HEK293T (cell line): ENCODE measurements at places on chromosomes 2 and 18.

DNA sequence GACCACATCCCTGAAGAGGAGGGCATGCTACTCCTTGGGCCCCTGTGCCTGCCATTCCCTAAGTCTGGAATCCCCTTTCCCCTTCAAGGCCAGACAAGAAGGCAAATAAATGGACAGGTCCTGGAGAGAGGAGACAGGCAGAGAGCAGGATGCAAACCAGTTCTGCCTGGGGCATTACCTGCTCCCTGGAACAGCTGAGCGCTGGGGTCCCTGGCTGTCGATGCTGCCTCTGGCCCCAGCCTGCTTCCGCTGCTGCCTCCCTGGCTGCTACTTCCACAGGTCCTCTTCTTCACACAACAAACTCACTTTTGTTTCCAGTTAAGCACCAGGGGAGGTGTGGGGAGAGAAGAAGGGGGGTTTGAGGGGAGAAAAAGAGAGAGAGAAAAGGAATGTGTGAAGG lies 53.1 kb downstream of the SLC4A5 start:
- no peak for DNase-seq

GRCh38 chr2:46010925-46011490 lies 286.2 kb upstream of the EPAS1 start:
- peak; percentile 23 for DNase-seq

DNA sequence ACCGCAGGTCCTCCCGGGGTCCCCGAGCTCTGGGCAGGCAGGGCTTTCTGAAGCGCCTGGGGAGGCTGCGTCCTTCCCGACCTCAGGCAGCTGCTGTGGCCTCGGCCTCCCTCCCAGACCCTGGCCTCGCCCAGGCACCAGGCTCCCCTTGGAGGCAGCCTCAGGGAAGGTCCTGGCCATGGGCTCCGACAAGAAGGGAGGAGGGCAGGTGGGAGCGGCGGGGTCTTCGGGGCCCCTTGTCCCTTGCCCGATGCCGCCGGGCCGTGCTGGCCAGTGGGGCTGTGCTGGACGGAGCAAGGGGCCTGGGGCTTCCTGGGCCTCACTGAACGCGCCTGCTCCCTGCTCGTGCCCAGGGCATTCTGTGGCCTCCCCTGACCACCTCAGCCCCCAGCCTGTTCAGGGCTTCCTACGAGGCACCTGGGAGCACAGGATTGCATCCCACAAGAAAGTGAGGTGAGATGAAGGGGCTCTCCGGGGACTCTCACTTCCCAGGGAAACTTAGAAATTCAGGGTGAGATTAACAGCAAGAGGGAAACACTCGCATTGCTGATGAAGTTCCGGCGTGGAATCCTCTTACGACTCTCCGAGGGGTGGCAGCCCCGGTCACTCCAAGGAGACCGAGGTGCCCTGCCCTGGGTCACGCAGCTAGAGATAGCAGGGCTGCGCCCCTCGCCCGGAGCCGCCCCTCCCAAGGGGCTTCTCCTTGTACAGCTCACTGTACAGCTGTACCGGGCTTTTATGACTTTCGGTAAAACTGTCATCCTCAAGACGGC lies 778 bp downstream of the MFSD2B start:
- no peak for DNase-seq

- no peak for DNase-seq
Measured at GRCh38 chr2:54228945-54229344, 27.1 kb downstream of the TSPYL6 start.

DNA sequence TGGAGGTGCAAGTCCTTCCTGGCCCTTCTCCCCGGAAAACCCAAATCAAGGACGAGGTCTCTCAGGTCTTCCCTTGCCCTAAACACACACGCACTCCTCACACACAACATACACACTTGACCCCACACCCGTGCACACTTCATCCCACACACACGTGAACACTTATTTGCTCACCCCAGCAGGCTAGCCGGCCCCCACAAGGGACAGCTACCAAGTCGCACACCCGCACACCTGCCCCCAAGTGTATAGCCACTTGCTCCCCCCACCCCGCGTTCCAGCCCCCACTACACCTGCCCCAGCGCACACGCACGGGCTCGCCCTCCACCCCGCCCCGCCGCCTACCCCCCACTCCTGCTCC lies 359 bp downstream of the TGFBRAP1 start:
- DNase-seq: no peak

- DNase-seq: no peak
Measured at GRCh38 chr2:219381448-219381847, 6.3 kb downstream of the DNPEP start.

DNA sequence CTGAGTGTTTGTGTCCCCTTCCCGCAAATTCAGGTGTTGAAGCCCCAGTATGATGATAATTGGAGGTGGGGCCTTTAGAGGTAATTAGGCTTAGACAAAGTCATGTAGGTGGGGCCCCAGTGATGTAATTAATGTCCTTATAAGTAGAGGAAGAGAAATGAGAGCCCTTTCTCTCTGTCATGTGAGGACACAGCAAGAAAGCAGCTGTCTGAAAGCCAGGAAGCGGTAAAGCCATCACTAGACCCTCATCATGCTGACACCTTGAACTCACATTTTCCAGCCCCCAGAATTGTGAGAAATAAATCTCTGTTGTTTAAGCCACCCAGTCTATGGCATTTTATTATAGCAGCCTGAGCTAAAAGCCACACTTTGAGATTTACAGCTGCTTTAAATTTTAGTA lies 1580.0 kb downstream of the LRP1B start:
- DNase-seq: no peak

GRCh38 chr2:108115868-108116267 lies 123.9 kb upstream of the SULT1C3 start:
- no peak for DNase-seq

GRCh38 chr2:20509301-20509769 lies 62.5 kb downstream of the RHOB start:
- no peak for DNase-seq

GRCh38 chr2:205914213-205915129 lies 171.5 kb downstream of the INO80D start:
- no peak for DNase-seq

DNA sequence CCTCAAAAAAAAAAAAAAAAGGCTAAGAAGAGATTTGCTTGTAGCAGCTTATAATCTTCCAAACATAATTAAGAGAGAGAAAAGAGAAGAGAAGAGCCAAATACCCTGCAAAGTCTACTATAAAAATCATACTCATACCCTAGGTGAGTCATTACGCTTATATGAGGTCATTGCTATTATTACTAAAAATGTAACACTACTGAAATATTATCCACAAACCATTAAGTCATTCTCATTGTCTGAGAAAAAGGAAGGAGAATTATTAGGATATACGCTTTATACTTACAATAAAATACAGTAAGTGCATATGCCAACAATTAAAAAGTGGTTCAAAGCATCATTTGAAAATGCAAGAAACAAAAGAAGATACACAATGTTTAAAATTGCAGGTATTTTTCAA lies 66.5 kb downstream of the COLEC12 start:
- no peak for DNase-seq

- DNase-seq: no peak
Measured at GRCh38 chr2:237651761-237652160, 24.4 kb downstream of the LRRFIP1 start.

DNA sequence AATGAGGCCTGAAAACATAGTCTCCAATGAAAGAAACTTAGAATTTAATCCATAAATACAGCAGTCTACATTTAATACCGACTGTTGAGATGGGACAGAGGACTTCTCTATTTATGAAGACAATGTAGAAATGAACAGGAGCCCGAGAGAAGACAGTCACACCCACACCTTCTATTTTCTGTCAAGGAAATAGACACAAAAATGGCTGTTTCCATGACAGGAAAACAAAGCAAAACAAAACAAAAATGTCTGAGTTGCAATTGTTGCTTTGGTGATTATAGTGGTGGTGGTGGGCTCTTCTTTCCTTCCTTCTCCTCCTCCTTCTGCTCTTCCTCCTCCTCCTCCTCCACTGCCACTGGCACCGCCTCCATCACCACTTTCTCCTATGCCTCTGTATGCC lies 72.3 kb upstream of the CCDC68 start:
- DNase-seq: no peak

DNA sequence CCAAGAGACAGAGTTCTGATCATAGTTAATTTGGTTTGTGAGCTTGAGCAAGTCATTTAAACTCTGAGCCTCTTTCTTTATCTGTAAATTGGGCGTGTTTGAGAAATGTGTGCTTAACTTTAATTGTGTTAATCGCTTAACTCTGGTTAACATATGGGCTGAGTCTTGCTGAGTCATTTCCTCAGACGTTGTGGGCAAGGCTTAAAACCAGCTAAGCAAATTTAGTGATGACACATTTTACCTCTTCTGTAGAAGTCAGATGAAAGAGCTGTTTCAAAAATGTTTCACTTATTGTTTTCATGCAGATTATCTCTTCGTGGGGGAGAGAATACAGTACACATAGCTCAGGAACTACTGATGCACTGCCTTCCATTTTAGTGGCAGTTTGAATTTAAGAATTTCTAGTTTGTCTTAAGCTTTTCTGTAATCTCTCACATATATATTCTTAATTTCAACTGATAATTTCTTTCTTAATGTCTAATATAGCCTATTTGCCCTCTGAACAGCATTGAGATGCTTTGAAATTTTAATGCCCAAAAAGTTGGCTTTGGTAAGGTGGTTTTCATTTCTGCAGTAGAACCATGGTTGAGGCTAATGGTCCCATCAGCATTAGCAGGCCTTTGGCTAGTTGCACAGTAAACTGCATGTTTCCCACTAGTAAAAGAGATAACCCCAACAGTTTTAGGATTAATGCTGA lies 34.9 kb downstream of the RAB10 start:
- DNase-seq: no peak

- DNase-seq: peak; percentile 55
Measured at GRCh38 chr18:76822506-76823160, at the start of gene ZNF236. Gene ZNF236 (plus strand): TSS chr18:76822557. CDS start chr18:76822608, 51 bp downstream.

DNA sequence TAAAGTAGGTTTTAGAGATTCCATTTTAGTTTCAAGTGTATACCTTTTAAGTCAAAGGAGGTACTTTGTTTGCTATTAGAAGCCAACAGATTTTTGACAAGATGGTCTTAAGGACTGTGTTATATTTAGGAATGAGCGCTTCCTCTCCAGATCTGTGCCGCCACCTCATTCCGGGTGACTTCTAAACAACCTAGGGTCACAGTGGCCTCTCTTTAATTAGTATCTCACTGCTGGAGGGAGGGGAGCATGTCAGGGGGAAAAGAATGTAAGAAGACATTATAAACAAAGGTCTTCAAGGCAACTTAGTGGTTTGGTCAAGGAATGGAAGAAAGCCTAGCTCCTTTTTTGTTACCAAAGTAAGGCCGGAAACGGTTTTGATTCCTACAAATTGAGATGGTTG lies 67.0 kb downstream of the RBMS1 start:
- no peak for DNase-seq

DNA sequence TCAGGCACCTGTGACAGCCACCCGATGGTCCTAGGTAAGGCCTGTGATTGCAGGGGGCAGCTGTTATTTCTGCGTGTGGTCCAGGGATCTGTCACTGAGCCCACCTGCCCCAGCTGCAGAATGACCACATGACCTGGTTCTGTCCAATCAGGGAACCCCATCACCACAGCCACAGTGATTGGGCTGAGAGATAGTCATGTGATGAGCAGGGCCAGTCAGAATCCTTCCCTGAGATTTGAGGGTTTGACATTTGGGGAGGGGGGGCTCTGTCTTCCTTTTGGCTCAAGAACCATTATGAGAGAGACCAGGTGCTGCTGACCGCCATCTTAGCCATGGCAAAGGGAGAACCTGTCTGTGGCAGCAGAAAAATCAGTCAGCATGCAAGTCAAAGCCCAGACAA lies 147.2 kb downstream of the SMAD7 start:
- DNase-seq: no peak

DNA sequence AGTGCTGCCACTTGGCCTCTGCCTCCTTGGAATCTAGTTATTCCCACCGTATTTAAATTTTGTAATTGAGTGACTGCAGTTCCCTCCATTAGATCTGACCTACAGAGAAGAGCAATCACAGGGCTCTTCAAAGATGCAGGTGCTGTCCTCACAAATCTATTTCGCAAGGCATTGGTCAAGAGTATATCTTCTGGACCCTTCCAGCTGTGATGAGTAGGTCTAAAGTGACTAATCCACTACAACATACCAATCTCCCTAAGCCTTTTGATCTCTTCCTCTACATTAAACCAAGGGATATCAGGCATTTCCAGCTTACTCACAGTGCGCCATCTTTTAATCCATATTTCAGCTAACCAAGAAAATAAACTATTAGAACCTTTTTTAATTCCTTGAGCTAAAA lies 65.1 kb upstream of the COL3A1 start:
- DNase-seq: no peak

GRCh38 chr18:8177330-8178016 lies 431.8 kb upstream of the RAB12 start:
- peak; percentile 11 for DNase-seq

- no peak for DNase-seq
Measured at GRCh38 chr18:49842656-49843055, 29.3 kb upstream of the ACAA2 start.

DNA sequence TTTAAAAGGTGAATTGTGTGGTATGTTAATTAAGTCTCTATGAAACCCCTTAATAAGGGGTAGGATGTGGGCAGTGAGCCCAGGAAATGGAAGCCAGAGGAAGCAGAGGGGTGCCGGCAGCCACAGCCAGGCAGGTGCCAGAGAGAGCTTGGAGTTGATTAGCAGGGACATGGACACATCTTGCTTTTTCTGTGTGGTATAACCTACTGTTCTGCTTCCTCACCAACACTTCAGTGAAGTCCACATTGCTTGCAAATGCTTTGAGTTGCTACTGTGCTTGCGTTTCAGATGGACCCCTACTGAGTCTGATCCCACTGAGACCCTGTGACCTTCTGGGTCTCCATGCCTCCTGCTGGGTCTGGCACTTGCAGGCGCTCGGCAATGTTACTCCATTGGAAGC lies 30.3 kb upstream of the ARHGEF4 start:
- DNase-seq: no peak

GRCh38 chr2:72759755-72760154 lies 66.1 kb downstream of the EXOC6B start:
- DNase-seq: no peak

DNA sequence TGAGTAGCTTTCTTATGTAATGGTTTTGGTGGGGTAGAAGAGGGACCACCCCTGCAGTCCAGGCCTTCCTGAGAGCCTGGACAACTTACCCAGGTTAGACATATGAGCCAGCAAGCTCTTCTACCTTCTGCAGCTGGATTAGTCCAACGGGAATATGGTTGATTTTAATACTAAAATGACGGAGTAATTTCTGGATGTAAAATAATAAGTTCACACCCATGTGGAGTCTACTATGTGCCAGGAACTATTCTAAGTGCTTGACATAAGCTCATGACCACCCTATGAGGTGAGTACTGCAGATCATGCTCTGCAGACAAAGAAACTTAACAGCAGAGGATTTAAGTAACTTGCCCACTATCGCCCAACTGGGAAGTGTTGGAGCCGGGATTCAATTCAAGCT lies 45.5 kb downstream of the DPP4 start:
- no peak for DNase-seq

- no peak for DNase-seq
Measured at GRCh38 chr2:4336864-4337263, 633.5 kb downstream of the DCDC2C start.

GRCh38 chr18:13513021-13513420 lies 213.3 kb downstream of the FAM210A start:
- DNase-seq: no peak

- no peak for DNase-seq
Measured at GRCh38 chr2:238243496-238244076, 3.7 kb upstream of the HES6 start.
